Skin of body (tissue), 3 donors: ENCODE measurements at places on chromosomes 3 and 15.

GRCh38 chr3:157938154-157938779, 168.0 kb downstream of the SHOX2 start:
- peak; percentile 59 for DNase-seq

GRCh38 chr15:75019916-75020315, 3.5 kb upstream of the PPCDC start:
- no peak for DNase-seq

- no peak for DNase-seq
Observed at GRCh38 chr3:71039332-71039731, 544.2 kb downstream of the FOXP1 start.

GRCh38 chr3:111314898-111315297, 227.1 kb upstream of the CD96 start:
- no peak for DNase-seq

- no peak for DNase-seq
Observed at GRCh38 chr3:71082833-71083232, 500.7 kb downstream of the FOXP1 start.

DNA sequence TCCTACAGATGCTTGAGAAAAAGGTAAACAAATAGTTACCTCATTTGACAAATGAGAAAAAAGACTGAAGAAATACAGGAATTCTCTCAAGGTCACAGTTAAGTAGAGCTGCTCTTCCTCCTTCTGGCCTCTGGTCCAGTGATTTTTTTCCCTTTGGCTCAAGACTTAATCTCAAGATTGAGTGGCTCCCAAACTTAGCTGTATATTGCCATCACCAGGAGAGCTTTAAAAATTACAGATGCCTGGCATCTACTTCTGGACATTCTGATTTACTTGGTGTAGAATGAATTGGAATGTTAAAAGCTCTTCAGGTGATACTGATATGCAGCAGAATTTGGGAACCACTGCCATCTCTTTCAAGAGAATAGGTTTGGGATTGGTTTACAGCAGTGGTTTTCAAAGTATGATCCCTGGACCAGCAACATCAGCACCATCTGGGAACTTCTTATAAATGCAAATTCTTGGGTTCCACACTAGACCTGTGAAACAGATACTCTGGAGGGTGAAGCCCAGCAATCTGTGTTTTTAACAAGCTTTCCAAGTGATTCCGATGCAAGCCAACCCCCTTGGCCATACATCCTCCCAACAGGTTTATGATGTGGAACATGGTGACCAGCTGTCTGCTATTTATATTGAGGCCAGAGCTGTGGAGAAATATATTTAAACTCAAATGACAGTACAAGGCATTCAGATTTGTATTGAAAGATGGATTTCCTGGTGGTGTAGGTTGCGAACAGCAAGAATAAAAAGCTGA, 333.0 kb upstream of the RARB start:
- no peak for DNase-seq

- peak; percentile 36 for DNase-seq
Observed at GRCh38 chr3:14439501-14440167, 37.2 kb downstream of the SLC6A6 start.

GRCh38 chr3:157888040-157888439, 218.2 kb downstream of the SHOX2 start:
- no peak for DNase-seq

DNA sequence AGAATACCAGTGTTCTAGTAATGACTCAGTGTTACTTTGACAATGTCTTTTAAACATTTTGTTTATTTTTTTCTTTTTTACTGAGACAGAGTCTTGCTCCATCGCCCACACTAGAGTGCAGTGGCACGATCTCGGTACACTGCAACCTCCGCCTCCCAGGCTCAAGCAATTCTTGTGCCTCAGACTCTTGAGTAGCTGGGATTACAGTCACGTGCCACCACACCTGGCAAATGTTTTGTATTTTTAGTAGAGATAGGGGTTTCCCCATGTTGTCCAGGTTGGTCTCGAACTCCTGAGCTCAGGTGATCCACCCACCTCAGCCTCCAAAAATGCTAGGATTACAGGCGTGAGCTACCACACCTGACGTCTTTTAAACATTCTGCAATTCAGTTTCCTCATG, 15.7 kb downstream of the AQR start:
- no peak for DNase-seq

- DNase-seq: no peak
Observed at GRCh38 chr3:155984791-155985417, 114.5 kb downstream of the GMPS start.

DNA sequence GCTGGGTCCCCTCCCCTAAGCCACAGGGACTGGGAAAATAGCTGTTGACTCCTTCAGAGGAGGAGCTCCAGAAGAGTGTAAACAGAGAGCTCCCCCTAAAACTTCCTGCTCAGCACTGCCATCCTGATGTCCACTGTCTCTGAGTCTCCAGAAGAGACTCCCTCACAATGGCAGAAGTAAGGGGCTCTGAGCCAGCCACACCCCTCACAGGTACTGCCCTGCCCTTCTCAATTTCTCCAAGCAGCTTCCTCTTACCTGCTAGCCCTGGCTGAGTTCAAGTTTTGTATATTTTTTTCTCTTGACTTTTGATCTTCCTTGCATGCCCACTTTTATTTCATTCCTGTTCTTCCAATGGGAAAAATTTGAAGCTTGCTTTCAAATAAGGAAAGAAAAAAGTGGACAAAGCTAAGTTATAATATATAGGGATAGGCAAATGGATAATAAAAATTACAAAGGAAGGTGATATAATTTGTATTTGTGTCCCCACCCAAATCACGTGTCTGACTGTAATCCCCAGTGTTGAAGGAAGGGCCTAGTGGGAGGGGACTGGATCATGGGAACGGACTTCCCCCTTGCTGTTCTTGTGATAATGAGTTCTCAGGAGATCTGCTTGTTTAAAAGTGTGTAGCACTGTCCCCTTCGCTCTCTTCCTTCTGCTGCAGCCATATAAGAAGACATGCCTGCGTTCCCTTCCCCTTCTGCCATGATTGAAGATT, 442.2 kb upstream of the WNT5A start:
- DNase-seq: no peak

GRCh38 chr15:75070674-75071073, 47.3 kb downstream of the PPCDC start:
- DNase-seq: no peak

DNA sequence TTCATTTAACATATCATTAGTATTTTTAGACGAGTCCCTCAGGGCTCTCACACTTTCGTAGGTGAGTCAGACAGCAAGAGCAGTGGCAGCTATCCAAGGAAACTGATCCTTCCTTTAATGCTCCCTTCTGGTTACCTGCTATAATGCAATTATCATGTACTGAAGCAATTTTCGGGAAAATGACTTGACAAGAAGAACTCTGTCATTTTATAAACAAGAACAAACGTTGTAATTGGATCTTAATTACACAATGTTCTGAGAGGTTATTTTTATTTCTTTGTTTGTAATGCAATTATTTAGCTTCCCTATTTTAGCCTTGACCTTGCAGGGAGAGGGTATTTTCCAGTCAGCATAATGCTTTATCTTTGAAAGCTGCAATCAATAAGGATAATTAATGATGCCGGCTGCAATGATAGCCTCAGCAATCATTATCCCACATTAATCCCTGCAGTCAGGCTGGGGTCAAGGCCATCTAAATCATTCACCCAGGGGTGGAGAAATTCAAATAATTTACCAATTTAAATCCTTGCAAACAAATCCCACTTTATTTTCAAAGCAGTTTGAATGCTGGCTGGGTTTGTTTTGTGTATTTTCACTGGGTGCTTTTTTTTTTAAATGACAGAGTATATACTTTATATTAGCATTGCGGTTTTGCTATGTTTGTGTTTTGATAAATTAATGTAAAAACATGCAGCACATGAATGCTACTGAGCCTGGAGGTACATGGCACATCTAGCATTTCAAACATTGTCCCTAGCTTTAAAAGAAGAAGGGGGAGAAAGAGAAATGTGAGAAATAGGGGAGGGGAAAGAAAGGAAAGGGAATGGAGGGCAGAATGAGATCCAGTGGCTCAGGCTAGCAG, 249.9 kb downstream of the SHOX2 start:
- DNase-seq: no peak

GRCh38 chr3:20052851-20053250, 12.6 kb downstream of the KAT2B start:
- DNase-seq: no peak

DNA sequence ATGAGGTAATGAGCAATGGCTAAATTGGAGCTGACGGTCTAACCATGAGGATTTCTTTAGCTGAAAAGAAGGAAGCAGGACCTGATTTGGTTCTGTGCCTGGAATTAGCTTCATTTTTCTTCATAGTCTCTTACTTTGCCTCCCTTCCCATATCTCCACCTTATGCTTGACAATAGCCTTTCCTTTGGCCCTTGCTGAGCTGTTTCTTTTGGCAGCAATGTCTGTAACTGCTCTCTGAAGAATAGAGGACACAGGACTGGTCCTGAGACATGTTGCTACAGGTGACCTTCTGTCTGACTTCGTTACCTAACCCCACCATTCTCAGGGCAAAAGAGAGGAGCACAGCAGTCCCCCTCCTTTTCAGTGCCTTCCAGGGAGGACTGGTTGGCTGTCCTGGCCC, 122.4 kb downstream of the SSR3 start:
- DNase-seq: no peak

DNA sequence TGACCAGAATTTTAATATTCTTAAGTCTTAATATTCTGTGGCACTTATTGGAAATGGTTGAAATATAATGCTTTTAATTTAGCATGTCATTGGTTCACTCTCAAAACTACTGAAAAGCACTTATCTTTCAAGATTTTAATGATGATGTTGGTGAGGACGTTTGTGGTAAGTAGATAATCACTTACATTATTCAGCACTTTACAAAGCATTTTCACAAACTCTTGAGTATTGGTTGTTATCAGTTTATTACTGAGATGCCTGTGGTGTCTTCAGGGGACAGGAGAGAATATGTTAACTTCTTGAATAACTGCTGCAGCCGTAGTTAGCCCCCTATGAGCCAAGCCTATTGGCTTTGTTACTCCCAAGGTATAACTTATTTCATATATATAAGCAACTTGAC, 15.2 kb downstream of the TGFBR2 start:
- no peak for DNase-seq

GRCh38 chr3:80785475-80785874, 976.0 kb downstream of the GBE1 start:
- DNase-seq: no peak
